ENCODE measurements at places on chromosomes 3 and 15. TPM values are rescaled to one million over a fixed set of nuclear protein-coding genes. Genes with fewer than 3 reads are reported as not detected.
A peak's percentile ranks its signal among the peaks of the same experiment; 100 is the strongest.

SLC25A26 gene
- 13.4 TPM for total RNA-seq

SENP2 gene
- total RNA-seq, result 55.6 TPM

HGD gene
- 1.2 TPM for total RNA-seq

PLA2G4E gene
- total RNA-seq, result not detected

GOLGA6L7 gene
- total RNA-seq, result not detected

LCTL gene
- 2.1 TPM for total RNA-seq

DPPA4 gene
- 155 TPM for total RNA-seq

DNA sequence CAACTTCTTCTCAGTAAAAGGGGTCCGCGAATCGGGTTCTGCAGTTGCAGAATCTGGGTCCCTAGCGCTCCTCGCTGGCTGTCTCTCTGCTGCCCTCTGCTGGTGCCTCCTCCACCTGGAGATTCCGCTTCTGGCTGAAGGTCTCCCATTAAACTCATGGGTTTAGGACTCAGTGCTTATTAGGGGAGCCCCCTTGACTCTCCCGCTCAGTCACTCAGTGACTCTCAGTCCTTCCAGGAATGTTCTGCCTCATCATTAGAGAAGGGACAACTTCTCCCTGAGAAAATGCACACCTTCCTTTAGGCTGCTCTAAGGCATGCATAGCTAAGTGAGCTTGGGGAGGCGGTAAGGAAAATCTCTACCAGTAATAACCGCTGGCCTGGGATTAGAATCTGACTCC lies 7.1 kb downstream of the CPN2 start:
- peak; percentile 88 for DNase-seq
- H3K4me3 ChIP-seq, result no peak overlapping the region
- H3K27me3 ChIP-seq, result peaks cover 32% of the 10 kb centered on the region
- no peak overlapping the region for H3K27ac ChIP-seq
- no peaks in the 10 kb centered on the region for H3K36me3 ChIP-seq

GRCh38 chr3:70532806-70533205 lies 220.4 kb upstream of the MDFIC2 start:
- H3K27ac ChIP-seq, result no peak overlapping the region
- no peak overlapping the region for H3K4me3 ChIP-seq
- no peaks in the 10 kb centered on the region for H3K36me3 ChIP-seq
- H3K4me1 ChIP-seq, result peaks cover 14% of the 10 kb centered on the region
- DNase-seq, result no peak

GRCh38 chr3:51982352-51982837 lies 940 bp upstream of the ACY1 start:
- peak overlapping the region; percentile 88 for H3K27ac ChIP-seq
- H3K27me3 ChIP-seq, result no peaks in the 10 kb centered on the region
- no peaks in the 10 kb centered on the region for H3K36me3 ChIP-seq
- no peak for DNase-seq

DNA sequence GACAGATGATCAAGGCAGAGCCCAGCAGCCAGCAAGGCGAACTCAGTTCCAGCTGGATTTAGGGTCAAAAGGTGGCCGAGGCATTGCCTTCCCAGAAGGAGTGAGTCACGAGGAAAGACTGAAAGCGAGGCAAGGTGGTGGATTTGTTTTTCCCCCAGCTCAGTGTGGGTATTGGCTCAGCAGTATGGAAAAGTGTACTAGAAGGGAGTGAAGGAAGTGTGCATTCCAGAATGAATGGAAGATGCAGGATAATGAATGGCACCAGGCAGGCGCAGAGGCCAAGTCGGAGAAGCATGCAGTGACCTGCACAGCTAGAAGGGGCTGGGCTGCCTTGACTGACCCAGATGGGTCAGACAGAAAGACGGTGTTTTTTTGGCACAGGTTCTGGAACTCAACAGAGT lies 46.3 kb downstream of the FOXP1 start:
- H3K36me3 ChIP-seq, result no peaks in the 10 kb centered on the region
- no peak overlapping the region for H3K4me3 ChIP-seq
- peaks cover 22% of the 10 kb centered on the region for H3K4me1 ChIP-seq
- H3K27ac ChIP-seq, result no peak overlapping the region

GRCh38 chr15:69143756-69144436 lies 16.5 kb upstream of the GLCE start:
- H3K4me1 ChIP-seq, result peaks cover 26% of the 10 kb centered on the region
- peak overlapping the region; percentile 24 for H3K27ac ChIP-seq
- no peak overlapping the region for H3K4me3 ChIP-seq
- no peaks in the 10 kb centered on the region for H3K36me3 ChIP-seq

- no peak overlapping the region for H3K4me3 ChIP-seq
- no peak for DNase-seq
- H3K27ac ChIP-seq, result no peak overlapping the region
- H3K27me3 ChIP-seq, result no peaks in the 10 kb centered on the region
These were observed 403.8 kb upstream of the ARL6 start for GRCh38 chr3:97360804-97361203.

- no peaks in the 10 kb centered on the region for H3K27me3 ChIP-seq
- no peaks in the 10 kb centered on the region for H3K36me3 ChIP-seq
- H3K4me3 ChIP-seq, result no peak overlapping the region
- no peak overlapping the region for H3K27ac ChIP-seq
- DNase-seq, result no peak
These were observed 39.0 kb downstream of the IL5RA start for GRCh38 chr3:3071136-3071535.

DNA sequence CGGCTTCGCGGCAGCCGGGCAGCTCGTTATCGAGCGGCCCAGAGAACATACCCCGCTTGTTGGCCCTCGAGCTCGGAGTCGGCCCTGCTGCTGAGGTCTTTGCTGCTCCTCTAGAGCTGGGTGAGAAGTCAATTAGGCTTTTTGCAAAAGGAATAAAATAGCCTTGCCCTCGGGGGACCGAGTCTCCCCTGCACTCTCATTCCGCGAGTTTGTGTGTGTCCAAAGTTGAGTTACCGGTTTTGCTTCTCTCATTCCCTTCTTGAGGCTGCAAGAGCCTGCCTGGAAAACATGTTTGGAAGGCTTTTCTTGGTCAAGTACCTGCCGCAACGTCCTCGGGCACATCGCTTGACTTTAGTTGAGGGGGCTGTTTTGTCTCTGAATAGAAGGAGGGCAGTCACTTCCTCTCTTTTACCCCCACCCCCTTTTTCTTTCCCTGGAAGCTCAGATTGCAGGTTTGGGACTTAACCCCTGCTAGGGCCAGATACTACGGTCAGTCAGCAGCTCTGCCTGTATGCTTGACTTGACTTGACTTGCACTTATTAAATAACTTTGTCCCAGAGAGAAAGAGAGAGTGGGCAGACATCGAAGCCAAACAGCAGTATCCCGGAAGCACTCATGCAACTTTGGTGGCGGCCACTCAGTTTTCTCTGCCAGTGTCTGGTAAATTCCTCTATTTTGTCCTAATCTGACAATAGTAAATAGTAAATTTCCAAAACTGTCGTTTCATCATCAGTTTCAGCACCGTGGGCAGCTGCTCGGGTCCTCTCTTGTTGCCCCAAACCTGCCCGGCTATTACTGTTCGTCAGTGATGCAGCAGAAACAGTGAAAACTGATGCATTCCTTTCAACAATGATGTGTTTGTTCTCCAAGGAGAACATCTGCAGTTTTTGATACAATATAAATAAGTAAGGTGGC lies 609 bp downstream of the RNF13 start:
- peaks cover 44% of the 10 kb centered on the region for H3K4me1 ChIP-seq
- no peaks in the 10 kb centered on the region for H3K36me3 ChIP-seq
- H3K27ac ChIP-seq, result peak overlapping the region; percentile 96
- peaks cover 3% of the 10 kb centered on the region for H3K27me3 ChIP-seq
- no peak for DNase-seq

DNA sequence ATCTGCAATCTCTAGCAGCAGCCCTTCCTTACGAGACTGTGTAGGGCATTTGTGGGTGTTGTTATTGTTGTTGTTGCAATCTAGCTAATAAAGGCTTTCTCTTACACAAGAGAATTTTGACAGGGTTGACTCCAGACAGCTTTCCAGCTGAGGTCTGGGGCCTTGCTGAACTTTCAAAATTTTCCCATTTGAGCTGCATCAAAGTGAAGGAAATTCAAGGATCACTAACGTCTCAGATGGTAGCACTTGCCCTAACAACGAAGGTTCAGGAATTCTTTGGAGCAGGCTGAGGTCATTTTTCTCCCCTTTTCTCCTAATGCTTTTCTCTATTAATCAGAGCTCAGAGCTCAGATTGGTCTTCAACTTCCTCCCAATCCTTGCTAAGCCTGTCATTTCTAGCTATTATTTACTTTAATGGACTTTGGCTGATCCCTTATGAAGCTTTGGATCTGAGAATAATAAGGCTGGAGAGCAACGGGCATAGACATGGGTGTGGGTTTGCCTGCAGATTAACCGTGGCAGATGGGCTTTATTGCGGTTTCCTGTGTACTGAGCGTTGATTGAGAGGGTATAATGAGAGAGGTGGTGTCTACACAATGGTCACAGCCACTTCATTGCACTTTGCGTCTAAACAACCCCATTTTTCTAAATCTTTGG lies 614.0 kb upstream of the AGTR1 start:
- H3K27ac ChIP-seq, result no peak overlapping the region
- H3K36me3 ChIP-seq, result no peaks in the 10 kb centered on the region
- peak overlapping the region; percentile 3 for H3K4me3 ChIP-seq
- H3K4me1 ChIP-seq, result peaks cover 39% of the 10 kb centered on the region

- no peak overlapping the region for H3K4me3 ChIP-seq
- peaks cover 39% of the 10 kb centered on the region for H3K36me3 ChIP-seq
- no peaks in the 10 kb centered on the region for H3K4me1 ChIP-seq
- no peak overlapping the region for H3K27ac ChIP-seq
- DNase-seq, result no peak
These were observed 44.9 kb downstream of the NMD3 start for GRCh38 chr3:161265916-161266571.

DNA sequence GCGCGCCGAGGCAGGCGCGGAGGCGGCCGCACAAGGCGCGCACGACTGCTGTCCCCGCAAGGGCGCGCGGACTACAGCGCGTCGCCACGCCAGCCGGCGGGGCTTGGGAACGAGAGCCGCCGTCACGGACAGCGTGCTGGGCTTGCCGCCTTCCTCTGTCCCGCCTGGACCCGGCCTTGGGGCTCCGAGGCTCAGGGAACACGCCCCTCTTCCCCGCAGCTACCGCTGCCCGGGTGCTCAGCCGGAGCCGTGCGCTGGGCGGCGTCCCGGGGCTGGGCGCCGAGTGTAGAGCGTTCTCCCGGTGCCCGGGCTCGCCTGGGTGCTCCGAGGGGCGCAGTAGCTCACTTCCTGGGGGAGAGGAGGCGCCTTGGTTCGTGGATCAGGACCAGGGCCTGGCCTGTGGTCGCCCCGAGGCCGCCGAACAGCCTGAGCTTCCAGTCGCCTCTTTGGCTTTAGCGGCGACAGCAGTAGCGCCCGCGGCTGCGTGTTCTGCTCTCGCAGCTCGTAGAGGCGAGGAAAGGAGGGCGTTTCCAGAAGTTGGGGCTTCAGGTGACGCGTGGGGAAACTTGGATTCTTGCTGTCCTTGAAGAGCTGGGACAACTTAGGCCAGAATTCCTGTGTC lies 226.7 kb upstream of the C2CD4B start:
- peak; percentile 38 for DNase-seq
- H3K4me3 ChIP-seq, result peak overlapping the region; percentile 97
- peaks cover 6% of the 10 kb centered on the region for H3K27me3 ChIP-seq
- H3K4me1 ChIP-seq, result peaks cover 17% of the 10 kb centered on the region

DNA sequence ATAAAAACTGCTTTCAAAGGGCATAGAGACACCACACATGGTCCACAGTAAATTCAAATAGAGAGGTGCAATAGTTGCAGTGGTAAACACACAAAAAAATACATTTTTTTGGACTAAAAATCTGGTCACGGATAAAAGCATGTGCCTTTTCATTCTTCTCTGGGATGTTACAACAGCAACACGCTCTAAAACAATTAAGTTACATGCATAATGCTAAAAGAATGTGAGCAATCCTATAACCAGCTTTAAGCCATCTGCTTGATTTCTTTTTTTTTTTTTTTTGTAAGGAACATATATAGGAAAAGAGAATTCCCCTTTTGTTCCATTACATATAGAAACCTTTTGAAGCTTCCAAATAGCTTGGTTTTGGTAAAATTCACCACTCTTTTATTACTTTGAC lies 20.0 kb downstream of the WNT5A start:
- H3K4me1 ChIP-seq, result peaks cover 9% of the 10 kb centered on the region
- H3K27me3 ChIP-seq, result no peaks in the 10 kb centered on the region
- no peak overlapping the region for H3K4me3 ChIP-seq
- DNase-seq, result no peak
- no peak overlapping the region for H3K27ac ChIP-seq

- no peaks in the 10 kb centered on the region for H3K27me3 ChIP-seq
- no peaks in the 10 kb centered on the region for H3K36me3 ChIP-seq
- no peak overlapping the region for H3K4me3 ChIP-seq
- H3K4me1 ChIP-seq, result peaks cover 21% of the 10 kb centered on the region
These were observed 161.6 kb upstream of the PDZRN3 start for GRCh38 chr3:73786321-73786807.

DNA sequence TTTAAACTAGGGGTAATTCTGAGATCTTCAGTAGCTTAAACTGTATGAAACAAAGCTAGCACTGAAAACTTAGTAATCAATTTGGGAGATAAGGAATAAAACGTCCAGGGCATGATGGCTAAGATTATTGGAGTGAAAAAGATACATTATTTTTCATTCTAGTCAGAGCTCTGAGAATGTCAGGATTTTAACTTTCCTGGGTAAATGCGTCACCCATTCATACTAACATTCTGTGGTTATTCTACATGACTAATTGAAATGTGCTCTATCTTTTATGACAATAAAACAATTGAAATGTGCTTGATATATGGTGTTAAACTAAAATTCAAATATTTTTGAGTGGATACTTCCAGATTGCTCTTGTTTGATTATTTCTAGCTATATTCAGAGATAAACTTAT lies 626.0 kb downstream of the EDEM1 start:
- no peaks in the 10 kb centered on the region for H3K4me1 ChIP-seq
- no peaks in the 10 kb centered on the region for H3K36me3 ChIP-seq

DNA sequence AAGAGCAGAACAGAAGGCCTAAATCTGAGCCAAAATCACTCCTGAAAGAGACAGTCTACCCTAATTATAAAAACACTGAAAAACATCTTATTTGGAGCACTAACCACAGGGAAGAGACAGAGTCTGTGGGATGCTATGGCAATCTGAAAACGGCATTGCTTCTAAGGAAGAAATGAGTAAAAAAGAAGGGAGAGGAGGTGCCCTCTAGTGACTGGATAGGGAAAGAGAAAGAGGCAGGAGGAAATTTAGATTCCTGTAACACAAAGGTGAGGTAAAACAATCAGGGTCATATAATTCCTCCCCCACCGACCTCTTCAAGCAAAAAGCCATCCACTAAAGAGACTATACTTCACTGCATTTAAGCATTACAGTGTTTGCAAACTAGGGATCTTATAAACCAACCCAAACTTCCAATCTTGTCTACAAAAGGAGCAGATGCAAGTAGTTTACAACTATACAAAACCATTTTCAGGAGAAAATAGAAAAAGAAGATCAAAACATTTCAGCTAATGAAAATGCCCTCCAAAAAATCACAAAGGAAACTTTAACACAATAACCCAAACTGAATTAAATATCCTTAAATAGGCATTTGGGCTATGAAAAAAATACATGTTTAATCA lies 32.6 kb downstream of the HACD2 start:
- DNase-seq, result no peak
- no peak overlapping the region for H3K4me3 ChIP-seq
- H3K27ac ChIP-seq, result no peak overlapping the region

GRCh38 chr3:64450396-64450956 lies 225.2 kb upstream of the PRICKLE2 start:
- H3K4me3 ChIP-seq, result no peak overlapping the region
- DNase-seq, result no peak
- peaks cover 12% of the 10 kb centered on the region for H3K4me1 ChIP-seq
- H3K27me3 ChIP-seq, result peaks cover 5% of the 10 kb centered on the region
- H3K36me3 ChIP-seq, result no peaks in the 10 kb centered on the region
